ENCODE measurements at places on chromosomes 3 and 15.

- DNase-seq, result no peak
These were observed 22.3 kb downstream of the PLXNB1 start for GRCh38 chr3:48407542-48408099.

DNA sequence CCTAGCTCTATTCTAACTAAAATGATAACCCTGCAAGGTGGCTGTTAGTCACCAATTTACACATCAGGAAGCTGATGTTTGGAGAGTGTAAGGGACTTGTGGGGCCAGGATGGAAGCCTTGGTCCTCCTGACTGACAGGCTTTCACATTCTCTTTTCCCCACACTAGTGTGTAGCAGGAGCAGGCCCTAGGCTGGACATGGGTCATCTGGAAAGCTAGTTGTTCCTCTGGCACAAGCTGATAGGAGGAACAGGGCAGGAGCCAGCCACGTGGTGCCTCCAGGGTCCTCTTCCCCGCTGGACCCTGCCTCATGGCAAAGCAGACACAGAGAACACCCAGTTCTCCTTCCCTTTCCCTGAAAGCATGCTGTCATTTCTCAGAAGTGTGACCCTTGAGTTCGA is 18.1 kb upstream of the RBSN start:
- DNase-seq, result no peak

- no peak for DNase-seq
These were observed 37.3 kb downstream of the CYFIP1 start for GRCh38 chr15:22942877-22943276.

DNA sequence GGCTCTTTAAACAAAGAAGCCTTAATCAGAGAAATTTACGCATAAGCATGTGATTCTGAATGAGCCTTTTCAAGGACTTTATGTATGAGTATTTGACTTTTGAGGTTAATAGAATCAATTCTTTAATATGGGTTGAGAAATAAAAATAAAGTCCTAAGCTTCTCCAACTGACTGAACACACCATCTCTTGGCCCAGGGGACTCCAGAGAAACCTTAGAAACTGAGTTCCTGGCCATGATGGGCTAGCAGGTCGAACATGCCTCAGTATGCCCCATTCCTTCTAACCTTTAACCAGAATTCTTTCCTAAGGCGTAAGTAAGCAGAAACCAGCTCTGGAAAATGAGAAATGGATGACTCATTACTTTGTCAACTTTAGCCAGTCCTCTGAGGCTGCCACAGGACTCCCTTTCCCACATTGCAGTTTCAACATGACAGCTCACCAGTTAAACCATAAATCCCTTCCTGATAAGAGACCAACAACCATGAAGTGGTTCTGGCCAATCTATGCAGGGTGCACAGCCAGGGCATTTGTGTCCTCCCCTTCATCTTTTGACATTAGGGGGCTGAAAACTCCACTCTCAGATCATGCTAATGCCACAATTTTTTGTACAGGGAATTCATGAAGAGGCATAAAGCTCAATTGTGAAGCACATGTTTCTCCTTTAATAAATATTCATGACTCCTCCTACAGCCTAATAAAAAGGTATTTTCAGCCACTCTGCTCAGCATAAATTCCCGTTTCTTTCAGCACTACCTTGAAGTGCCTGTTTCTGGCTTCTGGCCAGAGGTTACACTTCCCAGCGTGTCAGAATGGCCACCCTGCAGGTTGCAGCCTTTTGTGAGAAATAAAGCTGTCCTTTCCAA is 33.3 kb downstream of the TM4SF18 start:
- DNase-seq, result peak; percentile 51

DNA sequence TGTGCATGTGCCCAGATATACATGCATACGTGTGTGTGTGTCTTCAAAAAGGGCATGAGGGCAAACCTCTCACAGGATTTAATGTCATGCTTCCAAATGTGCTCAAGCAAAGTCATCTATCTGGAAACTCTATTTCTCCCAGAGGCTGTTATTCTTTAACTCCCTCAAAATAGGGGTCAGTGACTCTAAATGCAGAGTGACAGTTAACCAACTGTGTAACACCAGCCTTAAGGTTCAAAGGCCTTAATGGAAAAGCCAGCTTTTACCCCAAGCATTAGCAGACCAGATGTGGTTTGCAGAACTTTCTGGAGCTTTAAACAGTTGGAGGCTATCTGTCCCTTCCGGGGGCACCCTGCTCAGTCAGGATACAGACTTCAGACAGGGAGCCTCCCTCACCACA is 70.4 kb upstream of the SLC7A14 start:
- no peak for DNase-seq

DNA sequence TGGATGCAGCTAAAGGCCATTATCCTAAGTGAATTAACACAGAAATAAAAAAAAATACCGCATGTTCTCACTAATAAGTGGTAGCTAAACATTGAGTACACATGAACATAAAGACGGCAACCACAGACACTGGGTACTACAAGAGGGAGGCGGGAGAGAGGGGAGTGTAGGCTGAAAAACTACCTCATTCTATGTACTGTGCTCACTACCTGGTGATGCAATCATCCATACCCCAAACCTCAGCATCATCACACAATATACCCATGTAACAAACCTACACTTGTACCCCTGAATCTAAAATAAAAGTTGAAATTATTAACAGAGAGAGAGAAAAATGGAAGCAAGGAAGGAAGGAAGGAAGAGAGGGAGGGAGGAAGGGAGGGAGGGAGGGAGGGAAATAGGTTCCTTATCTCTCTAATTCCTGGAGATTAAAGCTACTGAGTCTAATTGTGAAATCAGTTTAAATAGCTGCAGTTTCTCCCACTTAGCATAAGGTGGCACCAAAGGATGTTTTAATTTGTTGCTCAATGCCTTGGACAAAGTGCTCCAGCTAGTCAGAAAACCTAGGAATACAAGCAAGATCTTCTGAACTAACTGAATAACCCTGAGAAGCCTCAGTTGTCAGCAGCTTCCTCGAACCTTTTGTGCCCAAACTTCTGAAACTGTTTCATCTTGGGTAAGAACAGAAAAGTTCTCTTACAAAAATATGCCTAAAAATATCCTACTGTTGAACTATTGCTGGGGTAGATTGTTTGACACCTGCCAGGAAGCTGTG is 79.4 kb upstream of the ATP11B start:
- DNase-seq, result peak; percentile 55

DNA sequence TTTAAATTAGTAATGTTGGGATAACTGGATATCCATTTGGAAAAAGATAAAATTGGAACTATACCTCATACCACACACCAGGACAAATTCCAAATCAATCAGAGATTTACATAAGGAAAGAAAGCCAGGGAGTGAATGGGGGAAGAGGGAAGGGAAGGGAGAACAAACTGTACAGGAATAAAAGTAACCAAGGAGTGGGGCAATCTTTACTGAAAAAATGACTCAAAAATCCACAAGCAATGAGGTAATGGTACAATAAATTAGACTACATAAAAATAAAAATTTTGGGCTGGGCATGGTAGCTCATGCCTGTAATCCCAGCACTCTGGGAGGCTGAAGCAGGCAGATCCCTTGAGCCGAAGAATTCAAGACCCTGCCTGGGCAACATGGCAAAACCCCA is 82.6 kb downstream of the MLH1 start:
- DNase-seq, result no peak

- peak; percentile 27 for DNase-seq
These were observed 544.6 kb upstream of the NECTIN3 start for GRCh38 chr3:110526777-110527727.

GRCh38 chr3:131564812-131565211 is 62.0 kb upstream of the MRPL3 start:
- no peak for DNase-seq

DNA sequence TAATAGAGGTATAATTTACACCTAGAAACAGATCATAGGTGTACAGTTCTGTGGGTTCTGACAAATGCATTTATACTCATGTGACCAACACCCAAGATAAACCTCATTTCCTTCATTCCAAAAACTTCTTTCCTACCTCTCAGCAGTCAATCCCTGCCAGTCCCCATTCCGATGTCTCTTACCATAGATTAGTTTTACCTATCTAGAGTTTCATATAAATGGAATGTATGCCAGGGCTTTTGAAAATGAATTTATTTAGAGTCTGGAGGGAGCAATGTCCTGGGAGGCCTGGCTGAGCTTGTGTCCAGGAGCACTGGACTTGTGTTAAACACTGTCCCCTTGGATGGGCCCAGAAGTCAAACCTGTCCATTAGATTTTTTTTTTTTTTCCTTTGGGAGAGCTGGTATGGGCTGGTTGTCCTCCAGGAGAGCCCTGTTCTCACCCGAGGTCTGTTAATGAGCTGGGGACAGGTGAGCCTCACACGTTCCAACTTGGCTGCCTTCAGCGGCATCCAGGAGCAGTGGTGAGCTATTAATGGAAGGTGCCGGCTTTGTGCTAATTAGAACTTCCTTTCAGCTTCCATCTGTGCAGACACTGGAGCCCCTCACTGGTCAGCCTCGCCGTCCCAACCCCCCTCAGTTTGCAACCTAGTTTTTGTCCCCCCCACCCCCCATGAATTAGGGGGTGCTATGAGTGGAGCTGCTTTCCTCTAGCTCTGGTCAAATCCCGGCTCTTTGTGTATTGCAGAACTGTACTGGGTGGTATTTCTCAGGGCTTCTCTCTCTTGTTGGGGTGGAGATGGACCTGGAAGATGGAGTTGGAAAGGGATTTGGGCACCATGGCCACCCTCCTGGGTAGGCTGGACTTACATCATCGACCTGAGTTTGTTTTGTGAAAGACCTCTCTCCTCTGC is 40.7 kb upstream of the POLG start:
- DNase-seq, result no peak

- no peak for DNase-seq
These were observed 84.8 kb downstream of the COL6A5 start for GRCh38 chr3:130430266-130430665.

- no peak for DNase-seq
These were observed 13.7 kb downstream of the ZIC1 start for GRCh38 chr3:147422601-147423536.

- DNase-seq, result no peak
These were observed 342.0 kb upstream of the PDZRN3 start for GRCh38 chr3:73966733-73967132.

DNA sequence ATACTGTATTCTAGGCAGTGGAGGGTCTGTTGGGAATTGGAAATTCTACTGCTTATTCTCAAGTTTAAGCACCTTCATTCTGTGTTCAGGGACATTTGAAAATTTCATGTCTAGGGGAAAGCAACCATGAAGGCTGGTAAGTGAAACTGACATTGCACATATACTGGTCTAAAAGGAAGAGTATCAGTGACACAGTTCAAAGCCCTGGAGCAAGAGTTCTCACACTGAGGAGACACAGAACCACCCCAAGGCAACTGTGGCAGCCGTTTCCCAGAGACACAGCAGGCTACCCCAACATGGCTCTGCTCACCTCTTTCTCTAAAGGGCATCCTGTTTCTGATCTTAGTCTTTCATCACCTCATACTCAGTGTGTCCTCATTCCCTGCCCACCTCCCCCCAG is 67.5 kb downstream of the KCNMB2 start:
- DNase-seq, result no peak

GRCh38 chr15:63046917-63047760 is 4.6 kb downstream of the TPM1 start:
- no peak for DNase-seq

DNA sequence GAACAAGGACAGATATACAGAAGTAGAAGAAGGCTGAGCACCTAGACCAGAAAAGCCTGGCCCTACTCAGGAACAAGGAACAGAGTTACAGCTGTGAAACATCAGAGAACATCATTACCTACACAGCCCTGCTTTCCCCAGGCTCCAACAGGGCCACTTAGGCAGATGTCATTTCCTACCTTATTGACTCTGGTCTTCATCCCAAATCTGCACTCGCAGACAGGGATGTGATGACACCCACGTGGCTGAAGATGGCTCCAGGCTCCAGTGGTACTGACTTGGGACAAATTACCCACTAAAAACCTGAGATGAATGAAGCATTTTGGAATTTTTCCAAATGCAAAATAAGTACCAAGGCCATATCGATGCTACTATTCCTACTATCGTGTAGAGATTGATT is 18.0 kb upstream of the SSUH2 start:
- DNase-seq, result no peak

DNA sequence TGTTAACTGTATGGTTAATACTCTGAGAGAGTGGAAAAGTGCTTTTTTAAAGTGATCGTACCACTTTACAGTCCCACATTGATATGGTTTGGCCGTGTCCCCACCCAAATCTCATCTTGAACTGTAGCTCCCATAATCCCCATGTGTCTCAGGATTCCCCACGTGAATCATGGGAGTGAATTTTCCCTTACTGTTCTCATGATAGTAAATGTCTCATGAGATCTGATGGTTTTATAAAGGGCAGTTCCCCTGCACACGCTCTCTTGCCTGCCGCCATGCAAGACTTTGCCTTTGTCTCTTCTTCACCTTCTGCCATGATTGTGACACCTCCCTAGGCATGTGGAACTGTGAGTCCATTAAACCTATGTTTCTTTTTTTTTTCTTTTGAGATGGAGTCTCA is 109.2 kb downstream of the TCF12 start:
- DNase-seq, result no peak

DNA sequence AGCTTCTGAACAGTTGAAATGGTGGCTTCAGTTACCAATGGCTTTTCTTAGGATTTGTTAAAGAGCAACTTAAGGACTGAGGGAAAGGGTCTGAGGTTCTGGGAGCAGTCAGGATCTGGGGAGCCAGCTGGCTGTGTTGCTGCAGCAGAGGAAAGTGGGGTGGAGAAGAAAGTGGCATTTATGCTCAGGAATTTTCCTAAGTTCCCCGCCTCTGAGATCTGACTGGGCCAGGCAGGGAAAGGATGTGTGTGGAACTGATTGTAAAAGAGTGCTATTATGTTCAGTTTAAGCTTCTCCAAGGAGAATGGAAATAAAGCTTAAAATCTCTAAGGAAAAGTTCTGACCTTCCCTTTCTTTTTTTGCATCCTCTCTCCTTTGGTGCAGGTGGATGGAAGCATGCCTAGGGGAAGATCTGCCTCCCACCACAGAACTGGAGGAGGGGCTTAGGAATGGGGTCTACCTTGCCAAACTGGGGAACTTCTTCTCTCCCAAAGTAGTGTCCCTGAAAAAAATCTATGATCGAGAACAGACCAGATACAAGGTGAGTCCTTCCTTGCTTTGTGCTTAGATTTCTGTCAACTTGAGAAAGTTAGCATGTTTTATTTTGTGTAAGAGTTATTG is 37.8 kb downstream of the IQGAP1 start:
- DNase-seq, result no peak

DNA sequence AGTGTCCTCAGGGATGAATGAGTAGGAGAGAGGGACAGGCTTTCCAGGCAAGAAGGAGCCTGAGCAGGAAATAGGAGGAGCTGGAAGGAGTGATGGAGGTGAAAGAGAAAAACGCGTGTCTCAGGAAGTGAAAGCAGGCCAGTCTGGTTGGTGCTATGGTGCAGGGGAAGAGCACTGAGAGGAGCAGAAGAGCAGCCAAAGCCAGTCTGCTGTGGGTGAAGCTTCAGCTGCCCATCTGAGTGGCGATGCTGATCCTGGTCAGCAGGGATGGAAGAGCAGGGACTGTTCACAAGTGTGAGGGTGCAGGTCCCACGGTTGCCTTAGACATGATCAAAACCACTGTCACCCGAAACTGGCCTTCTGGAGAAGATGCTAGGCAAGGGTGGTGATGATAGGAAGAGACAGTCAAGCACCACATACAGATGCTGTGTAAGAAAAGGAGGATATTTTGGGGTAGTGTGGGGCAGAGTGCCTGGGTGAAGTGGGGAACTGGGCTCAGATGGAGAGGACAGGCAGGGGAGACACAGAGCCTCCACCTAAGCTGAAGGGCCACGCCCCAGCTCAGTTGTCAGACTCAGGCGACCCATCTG is 5.5 kb upstream of the KY start:
- no peak for DNase-seq
